H1 (cell line): ENCODE measurements at places on chromosomes 12 and 14. TPM values are rescaled to one million over a fixed set of nuclear protein-coding genes. Genes with fewer than 3 reads are reported as not detected.

DNA sequence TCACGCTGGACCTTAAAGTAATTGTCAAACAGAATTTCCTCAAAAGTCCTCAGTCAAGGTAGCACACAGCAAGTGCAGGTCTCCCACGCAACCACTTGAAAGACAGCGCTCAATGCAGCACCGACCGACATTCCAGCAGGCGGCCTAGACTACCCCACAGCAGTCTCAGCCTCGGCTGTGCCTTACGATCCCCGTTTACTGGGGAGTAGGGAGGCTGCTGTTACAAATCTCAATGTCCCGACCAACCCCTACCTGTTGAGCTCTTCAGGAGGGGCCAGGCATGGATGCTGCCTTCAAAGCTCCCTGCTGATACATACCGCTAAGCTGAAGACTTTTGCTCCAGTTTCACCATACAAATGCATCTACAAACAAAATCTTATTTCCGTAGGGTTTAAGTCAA, 21.8 kb downstream of the VPS37B start:
- DNase-seq, result no peak

- no peak for DNase-seq
Measured at GRCh38 chr12:72072592-72073212, 134.1 kb downstream of the TPH2 start.

- no peak for DNase-seq
Measured at GRCh38 chr12:12176402-12176801, 90.4 kb downstream of the LRP6 start.

DNA sequence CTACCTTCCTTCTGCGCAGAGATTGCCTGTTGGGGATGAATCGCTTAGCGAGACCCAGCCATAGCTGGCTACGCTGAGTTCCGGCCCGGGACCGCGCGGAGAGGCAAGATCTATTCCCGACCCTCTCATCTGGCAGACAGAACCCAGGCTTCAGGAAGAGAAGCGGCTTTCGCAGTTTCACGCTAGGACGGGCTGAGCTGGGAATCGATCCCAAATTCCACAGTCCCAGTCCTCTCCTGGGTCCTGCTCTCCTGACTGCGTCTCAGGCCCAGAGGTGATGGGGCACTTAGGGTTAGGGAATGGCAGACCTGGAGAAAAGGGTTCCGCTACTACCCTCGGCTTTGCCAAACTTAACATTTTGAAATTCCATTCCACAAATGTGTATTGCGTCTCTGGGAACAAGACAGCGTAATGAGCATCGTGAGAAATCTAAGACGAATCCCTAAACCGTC, 2.8 kb downstream of the PTPN21 start:
- no peak for DNase-seq

DNA sequence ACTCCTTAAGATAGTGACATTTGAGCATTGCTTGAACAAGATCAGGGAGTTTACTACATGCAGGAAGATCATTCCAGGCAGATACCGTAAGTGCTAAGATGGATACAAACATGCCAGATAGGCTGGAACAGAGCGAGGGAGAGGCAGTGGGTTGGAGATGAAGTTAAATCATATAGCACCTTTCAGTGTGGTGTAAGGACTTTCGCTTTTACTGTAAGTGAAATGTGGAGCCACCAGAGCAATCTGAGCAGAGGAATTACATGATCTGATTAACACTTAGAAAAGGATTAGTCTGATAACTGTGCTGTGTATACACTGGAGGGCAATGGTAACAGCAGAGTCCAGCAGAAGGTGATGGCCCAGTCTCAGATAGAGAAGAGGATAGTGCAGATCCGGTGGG, 163.0 kb upstream of the SSTR1 start:
- no peak for DNase-seq

DNA sequence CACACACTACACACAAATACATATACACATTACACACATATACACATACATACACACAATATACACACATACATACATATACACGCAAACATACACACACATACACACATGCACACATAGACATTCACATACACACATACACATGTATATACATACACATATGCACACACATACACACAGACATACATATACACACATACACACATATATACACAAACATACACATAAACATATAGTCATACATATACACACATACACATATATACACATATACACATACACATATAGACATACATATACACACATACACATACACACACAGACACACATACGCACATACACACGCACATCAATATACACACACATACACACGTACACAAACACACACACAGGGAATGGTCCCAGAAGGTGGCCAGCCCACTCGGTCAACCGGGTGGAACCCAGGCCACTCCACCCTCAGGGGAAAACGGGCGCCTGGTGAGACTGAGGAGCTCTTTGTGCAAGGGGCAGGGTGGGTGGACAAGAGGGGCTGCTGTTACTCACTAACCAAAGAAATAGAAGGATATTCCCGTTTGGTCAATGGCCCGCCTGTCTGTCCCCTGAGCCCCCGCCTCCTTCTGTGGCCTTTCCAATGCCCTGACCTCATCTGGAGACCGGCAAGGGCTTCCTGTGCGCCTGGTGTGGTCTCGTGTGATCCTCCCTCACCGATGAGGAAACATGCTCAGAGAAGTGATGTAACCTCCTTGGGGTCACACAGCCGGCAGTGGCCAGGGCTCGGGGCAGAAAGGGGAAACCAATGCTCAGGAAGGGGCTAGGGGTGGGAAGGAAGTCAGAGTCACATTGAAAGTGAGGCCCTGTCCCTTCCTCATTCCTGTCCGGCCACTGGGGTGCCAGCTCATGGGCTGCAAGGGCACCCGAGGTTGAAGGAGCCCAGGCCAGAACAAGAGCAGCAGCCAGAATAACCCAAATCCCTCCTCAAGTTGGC, 5.3 kb downstream of the TRPV4 start:
- DNase-seq, result no peak

DNA sequence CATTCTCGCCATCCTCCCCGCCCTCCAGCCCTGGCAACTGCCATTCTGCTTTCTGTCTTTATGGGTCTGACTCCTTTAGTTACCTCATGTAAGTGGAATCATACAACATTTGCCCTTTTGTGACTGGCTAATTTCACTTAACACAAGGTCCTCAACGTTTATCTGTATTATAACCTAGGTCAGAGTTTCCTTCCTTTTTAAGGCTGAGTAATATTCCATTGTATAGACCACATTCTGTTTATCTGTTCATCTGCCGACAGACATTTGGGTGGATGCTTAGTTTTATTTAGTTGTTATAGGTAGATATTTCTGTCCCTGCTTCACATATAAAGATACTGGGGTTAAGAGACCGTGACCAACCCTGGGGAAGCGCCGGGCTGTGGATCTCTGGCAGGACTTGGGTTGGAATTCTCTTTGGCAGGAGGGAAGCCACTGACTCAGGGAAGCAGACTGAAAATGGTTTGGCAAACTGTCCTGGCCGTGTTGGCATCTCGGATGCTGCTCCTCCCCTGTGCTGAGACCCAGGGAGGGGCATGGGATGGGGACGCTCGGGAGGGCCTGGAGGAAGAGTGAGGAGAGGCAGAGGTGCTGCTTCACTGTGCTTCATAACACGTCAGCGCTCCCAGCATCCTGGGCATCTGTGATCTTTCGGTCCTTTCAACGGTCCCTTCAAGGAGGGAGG, 38.9 kb downstream of the TEAD4 start:
- DNase-seq, result no peak

DNA sequence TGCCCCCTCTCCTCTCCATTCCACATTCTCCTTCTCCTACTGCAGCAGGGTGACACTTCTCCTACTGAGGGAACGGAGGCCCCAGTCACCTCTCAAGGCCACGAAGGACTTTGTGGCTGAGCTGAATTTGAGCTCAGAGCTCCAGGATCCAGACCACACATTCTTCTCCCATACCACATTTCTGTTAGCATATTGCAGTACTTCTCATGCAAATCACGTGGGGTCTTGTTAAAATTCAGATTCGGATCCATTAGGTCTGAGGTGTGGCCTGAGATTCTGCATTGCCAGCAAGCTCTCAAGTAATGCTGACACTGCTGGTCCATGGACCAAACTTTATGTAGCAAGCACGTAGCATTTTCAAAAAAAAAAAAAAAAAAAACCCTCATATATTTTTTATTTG, 9.6 kb upstream of the IFI27L2 start:
- DNase-seq, result no peak

DNA sequence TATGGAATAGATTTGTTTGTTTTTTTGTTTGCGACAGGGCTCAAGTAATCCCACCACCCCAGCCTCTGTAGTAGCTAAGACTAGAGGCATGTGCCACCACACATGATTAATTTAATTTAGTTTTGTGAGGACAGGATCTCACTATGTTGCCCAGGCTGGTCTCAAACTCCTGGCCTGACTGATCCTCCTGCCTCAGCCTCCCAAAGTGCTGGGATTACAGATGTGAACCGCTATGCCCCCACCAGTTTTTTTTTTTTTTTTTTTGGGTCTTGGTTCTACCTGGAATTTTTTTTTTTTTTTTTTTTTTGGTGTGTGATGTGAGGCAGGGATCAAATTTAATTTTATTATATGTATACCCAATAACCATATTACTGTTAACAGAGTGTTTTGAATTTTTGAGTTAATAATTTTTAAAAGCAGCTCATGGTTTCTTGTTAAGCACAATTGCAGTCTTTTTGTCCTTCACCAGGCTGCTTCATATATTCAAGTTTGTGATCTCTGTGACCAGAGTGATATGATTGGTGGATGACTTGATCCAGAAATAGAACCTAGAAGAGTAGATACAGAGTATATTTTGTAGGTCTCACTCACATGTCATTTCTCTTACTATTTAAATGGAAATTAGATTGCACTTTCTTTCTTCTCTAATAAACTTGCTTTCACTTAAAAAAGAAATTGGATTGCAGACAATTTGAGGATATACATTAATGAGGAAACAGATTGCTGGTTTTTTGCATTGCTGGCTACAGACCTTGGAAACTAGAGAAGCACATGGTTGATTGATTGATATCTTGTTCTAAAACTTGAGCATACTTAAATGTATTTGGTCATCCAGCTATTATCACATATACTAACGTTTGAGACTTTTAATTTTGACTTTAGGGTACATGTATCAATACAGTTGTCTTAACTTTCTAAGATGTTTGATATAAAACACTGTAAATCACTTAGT, 13.2 kb downstream of the ADIPOR2 start:
- no peak for DNase-seq

- DNase-seq, result no peak
Measured at GRCh38 chr12:13147688-13148484, 44.4 kb upstream of the GSG1 start.

GRCh38 chr12:107580750-107581618, 104.6 kb upstream of the PWP1 start:
- no peak for DNase-seq

GRCh38 chr12:2137711-2138110, 84.9 kb downstream of the CACNA1C start:
- no peak for DNase-seq

- DNase-seq, result no peak
Measured at GRCh38 chr14:91311284-91311662, 66.8 kb upstream of the GPR68 start.

- DNase-seq, result no peak
Measured at GRCh38 chr14:24843494-24843893, 206.5 kb downstream of the STXBP6 start.

- DNase-seq, result peak; percentile 71
Measured at GRCh38 chr12:124764451-124764850, 99.2 kb downstream of the SCARB1 start.

GRCh38 chr12:120678572-120678971, 8.4 kb upstream of the MLEC start:
- DNase-seq, result no peak

- no peak for DNase-seq
Measured at GRCh38 chr12:7093892-7094291, 1.6 kb upstream of the C1R start.

GRCh38 chr14:104139460-104140212, 1.2 kb downstream of the KIF26A start:
- DNase-seq, result peak; percentile 52

GRCh38 chr14:75448209-75448608, 20.4 kb downstream of the JDP2 start:
- no peak for DNase-seq

DNA sequence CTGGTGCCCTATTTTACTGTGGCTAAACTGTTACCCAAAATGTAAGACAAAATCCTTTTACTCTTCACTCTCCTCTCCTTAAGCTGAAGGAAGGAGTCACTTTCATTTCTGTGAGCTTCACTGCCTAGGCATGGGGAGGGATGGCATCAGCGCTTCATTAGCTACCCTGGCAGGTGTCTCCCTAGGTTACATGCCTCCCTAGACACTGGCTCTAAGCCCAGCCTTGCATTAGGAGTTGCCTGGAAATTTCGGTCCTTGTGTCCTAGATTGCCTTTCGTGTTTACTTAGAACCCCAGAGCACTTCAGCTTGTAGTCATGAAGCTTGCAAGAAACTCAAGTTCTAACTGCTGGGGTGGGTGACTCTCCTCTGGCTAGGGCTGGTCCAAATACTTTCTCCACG, 520.5 kb upstream of the STXBP6 start:
- no peak for DNase-seq

DNA sequence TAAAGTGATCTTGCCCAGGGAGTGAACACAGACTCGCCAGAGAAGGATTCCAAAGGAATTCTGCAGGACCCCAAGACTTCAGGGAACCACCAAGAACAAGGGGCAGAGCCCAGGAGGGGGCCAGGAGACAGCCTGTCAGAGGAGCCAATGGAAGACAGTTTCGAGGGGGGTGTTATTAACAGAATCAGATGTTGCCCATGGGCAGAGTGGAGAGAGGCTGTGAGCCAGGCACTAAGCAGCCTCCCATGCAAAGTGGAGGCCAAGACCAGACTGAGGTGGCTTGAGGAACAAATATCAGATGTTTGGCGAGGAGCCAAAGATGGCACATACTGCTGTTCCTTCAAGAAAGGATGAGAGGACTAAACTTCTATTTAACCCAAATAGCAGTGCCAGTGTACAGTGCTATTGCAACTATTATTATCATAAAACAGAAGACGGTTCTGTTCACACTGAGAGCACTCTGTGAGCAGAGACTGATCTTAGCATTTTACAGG, 12.6 kb downstream of the APPL2 start:
- DNase-seq, result no peak

DNA sequence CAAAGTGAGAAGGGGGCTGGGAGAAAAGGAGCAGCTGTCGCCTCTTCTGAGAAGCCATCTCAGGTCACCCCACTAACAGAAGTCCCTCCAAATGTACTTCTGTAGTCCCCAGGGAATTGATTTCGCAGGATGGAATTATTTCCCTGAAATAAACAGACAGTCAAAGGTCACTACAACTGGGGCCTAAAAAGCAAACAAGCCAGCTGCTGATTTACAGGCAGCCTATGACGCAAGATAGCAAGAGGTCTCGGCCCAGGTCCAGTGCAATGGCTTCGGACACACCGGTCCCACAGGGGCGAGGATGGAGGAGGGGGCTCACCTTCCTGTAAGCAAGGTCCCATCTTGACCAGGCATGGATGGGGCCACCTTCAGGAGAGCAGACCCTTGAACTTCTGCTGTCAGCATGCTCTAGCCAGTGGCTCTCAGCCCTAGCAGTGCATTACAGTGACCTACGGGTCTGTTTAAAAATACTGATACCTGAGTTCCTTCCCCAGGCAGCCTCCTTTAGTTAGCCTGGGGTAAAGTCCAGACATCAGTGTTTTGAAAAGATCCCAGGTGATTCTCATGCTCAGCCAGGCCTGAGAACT, 18.1 kb downstream of the NUAK1 start:
- no peak for DNase-seq

GRCh38 chr14:67990576-67990975, 171.0 kb downstream of the RAD51B start:
- DNase-seq, result no peak

GRCh38 chr14:49946320-49947141, 53.6 kb downstream of the ARF6 start:
- no peak for DNase-seq

Gene M6PR
- total RNA-seq, result 106 and 115 TPM in 2 replicates

Gene OTX2
- total RNA-seq, result 33.9 and 37.6 TPM in 2 replicates

Gene SLC5A8
- 0.11 TPM in 1 of 2 replicates, not detected in the other for total RNA-seq

Gene SOAT2
- not detected in 2 replicates for total RNA-seq

Gene NOP9
- 34.8 and 39.3 TPM in 2 replicates for total RNA-seq

Gene PLEKHA5
- 63.7 and 66.1 TPM in 2 replicates for total RNA-seq

Gene NDRG2
- 27.2 and 29.9 TPM in 2 replicates for total RNA-seq
